Activated CD4-positive, alpha-beta T cell treated with anti-CD3 and anti-CD28 coated beads for 4 hours (primary cell): ENCODE measurements at places on chromosomes 5 and 9.

DNA sequence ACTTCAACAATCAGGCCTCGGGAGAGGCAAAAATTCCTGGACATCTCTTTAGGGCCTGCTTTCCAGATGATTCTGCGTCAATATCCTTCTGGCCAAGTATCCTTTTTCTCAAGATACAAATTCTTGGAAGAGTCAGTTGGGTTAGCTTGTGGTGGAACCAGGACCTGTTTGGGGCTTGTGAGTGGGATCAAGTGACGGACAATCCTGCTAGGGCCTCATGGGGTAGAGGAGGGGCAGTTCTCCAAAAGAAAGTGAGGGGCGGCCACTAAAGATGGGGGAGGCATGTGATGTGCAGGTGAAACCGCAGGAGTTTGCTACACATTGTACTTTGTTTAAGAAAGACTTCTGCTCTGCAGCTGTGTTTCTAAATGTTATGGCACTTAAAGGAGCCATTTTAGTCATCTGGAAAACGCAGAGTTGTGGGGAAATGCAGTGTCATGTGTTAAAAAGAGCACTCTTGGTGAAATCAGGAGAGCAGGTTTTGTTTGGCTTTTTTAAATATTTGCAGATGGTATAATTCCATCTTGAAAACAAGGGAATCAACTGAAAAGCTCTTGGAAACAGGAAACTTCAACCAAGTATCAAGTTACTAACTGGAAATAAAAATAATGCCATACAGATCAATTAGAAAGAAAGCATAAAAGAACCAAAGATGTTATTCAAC, 27.4 kb upstream of the GSN start:
- no peak for DNase-seq

- no peak for DNase-seq
These were observed 1.1 kb downstream of the VLDLR start for GRCh38 chr9:2622461-2623287.

- no peak for DNase-seq
These were observed 51.4 kb downstream of the EXD3 start for GRCh38 chr9:137371521-137371941.

DNA sequence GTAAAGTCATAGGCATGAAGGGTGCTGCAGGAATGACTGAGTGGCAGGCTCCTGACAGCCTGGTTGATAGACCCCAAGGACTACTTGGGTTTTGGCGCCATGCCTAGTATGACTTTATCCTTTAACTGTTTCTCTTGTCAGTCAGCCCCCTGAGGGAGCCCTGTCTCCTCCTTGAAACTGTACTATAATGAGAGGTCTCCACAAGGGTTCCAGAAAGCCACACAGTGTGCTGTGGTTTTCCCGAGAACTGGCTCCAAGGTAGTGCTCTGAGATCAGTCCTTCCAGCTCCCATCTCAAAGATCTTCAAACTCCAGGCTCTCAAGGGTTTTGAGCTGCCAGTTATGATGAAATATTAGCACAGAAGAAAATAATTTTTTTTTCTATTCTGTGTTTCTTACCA, 26.7 kb upstream of the TNC start:
- DNase-seq = no peak

DNA sequence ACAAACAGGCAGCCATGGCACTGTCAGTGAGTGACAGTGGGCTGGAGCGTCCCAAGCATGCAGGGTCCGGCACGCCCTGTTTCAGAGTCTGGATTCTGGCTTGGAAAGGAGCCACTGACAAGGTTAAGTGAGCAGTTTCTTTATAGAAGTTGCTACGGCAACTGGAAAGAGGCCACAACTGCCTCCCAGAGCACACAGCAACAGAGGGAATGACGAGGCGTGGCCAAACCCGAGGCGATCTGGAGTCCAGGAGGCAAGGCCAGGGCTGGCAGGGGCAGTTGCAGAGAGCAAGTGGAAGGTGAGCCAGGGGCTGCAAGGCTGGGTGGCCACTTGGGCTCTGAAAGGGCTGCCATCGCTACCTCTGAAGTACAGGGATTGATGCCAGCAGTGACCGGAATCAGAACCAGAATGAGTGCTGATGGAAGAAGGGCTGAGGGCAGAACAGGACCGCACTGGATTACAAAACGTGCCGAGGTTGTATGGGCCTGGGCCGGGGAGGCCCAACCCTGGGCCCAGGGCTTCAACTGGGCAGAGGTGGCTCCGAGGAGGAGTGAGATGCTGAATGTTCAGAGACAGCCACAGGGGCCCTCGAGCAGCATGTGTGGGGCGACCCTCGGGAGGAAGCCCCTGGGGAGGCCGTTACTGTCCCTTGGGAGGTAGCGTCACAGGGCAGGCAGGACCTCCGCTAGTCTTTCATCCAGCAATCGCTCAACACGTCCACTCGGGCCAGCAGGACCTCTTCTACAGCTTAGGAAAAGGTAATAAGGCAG, 4.6 kb downstream of the MRPL41 start:
- DNase-seq = no peak

GRCh38 chr5:87195616-87196015, 72.1 kb upstream of the RASA1 start:
- no peak for DNase-seq

GRCh38 chr5:147801461-147801860, 18.9 kb upstream of the JAKMIP2 start:
- no peak for DNase-seq

DNA sequence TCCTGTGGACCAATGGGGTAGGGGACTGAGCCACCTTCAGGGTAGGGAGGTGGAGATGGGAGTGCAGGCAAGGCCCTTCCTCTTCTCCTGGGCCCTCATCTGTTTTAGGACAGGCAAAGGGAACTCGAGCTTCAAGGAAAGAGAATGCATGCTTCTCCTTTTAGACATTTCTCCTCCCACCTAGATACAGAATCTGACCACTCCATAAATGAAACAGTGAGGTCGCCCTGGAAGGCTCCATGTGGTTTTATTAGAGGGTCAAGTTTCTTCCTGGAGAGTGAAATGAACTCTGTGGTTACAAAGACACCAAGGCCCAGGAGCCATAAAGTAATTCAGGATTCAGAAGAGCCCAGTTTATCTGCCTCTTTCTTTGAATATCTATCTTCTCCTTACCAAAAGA, 14.9 kb downstream of the LHFPL2 start:
- DNase-seq = no peak

- no peak for DNase-seq
These were observed 35.2 kb upstream of the PLEKHG4B start for GRCh38 chr5:56561-57290.

DNA sequence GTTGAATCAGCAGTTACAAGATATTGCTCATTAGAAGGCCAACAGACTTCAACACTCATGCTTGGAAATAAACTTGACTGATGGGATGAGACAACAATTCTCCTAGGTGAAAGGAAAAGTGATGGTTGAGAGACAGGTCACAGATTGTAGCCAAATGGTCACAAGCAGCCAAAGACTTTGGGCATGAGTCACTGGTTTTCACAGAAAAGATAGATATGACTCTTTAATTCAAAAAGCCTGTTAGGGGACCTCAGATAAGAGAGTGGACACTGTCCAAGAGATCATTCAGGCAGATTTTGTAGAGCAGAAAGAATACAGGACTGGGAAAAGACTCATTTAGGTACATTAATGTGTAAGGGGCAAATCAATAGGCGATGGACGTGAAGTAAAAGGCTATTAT, 982.5 kb downstream of the MAT2B start:
- DNase-seq = no peak

GRCh38 chr9:95182854-95183563, 134.5 kb downstream of the FANCC start:
- no peak for DNase-seq

GRCh38 chr5:176535664-176536131, 1.5 kb downstream of the RNF44 start:
- DNase-seq = no peak

DNA sequence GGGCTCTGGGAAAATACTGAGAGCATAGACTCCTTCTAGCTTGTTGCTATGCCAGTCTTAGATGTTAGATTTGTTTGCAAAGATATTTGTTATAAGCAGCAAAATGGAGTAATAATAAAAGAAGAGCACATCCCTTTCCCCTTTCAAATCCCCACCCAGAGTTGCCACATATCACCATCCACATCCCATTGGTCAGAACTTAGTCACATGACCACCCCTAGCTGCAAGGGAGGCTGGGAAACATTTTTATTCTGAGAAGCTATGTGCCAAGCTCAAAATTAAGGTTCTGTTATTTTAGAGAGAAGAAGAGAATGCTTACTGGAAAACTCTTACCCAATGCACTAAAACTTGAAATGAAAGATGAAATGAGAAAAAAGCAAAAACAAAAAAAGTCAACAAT, 193.9 kb upstream of the MVB12B start:
- no peak for DNase-seq
